Breast epithelium (tissue), 4 donors: ENCODE measurements at places on chromosomes 4 and X. TPM values are rescaled to one million over a fixed set of nuclear protein-coding genes. Genes with fewer than 3 reads are reported as not detected.
A peak's percentile ranks its signal among the peaks of the same experiment; 100 is the strongest.

DNA sequence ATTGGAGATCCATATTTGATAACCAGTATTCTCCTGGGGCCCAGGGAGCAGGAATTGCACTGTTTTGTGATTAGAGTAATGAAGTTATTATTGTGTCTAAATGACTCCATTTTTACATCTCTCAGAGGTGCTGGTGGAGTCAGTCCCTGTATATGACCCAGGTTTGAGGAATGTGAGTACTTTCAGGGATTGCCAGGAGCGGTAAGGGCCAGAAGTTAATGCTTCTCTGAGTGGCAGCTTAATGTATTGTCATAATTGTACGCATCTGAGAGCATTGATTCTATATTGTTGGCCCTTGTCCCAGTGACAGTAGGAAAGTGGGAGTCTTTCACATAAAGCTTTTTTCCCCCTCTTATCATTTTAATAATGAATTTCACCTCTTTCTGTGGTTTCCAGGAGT, 146.2 kb downstream of the GATB start:
- DNase-seq = no peak

GRCh38 chr4:83109480-83110222, 4.9 kb downstream of the PLAC8 start:
- no peak for DNase-seq

- DNase-seq = no peak
Observed at GRCh38 chr4:67327245-67328017, 217.9 kb downstream of the CENPC start.

DNA sequence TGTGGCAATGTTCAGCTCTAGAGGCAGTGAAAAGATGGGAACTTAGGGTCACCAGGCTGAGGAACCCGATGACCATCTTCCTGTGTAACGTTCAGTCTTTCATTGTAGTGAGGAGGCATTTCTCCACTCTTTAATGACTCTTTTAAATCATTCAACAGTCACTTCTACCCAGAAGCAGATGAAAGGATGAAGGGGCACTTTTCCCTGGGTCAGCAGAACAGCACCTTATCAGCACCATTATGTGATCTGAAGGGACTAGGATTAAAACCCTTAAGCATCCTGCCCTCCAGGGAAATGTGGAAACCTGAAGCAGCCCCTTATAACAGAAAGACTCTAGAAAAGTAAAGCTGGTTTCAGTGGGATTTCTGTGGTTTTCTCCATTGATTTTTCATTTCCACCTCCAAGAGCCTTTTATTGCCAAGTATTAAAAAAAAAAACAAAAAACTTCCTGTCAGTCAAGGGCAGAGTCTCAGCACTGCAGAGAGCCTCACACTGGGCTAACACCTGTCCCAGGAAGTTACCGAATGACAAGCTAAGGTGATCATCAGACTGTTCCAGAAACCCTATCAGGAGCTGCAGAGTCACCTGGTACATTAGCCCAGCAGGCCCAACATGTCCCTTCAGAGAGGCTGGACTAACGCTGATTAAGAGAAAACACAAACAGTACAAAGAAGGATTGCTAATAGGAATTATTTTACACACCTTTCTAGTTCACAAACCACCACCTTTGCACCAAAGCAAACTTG, 185.9 kb downstream of the SHROOM3 start:
- no peak for DNase-seq

DNA sequence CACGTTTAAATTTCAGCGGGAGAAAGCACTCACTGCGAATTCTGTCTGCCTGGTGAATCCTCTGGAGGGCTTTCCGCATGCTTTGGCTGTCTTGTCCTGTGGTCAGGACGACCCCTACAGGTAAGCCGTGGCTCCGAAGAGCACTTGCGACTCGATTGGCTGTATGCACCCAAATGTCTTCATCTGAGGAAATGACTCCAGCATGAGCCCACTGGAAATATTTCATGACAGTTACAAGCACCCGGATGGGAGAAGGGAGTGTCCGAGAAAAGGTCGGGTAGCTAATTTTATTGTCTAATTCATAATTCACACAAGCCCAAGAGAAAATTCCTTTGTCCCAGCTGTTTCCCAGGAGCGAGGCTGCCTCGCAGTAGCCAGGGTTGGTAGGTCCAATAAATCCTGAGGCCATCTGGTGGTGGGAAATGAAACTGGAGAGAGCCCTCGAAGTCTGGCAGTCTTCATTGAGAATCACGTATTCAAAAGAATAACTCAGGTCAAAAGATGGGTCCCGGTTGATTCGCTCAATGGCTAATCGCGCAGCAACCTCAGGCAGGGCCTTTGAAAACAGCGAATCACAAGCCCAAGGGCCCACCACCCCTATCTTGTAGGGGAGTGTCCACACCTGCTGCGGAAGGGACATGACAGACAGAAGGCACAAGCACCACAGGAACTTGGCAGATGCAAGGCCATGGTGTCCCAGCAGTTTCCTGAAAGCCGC, 6.6 kb downstream of the GUCY2F start:
- DNase-seq = peak; percentile 17

- no peak for DNase-seq
Observed at GRCh38 chr4:188403272-188403671, 264.0 kb downstream of the TRIML1 start.

- no peak for DNase-seq
Observed at GRCh38 chrX:27966492-27966891, 14.8 kb downstream of the DCAF8L1 start.

DNA sequence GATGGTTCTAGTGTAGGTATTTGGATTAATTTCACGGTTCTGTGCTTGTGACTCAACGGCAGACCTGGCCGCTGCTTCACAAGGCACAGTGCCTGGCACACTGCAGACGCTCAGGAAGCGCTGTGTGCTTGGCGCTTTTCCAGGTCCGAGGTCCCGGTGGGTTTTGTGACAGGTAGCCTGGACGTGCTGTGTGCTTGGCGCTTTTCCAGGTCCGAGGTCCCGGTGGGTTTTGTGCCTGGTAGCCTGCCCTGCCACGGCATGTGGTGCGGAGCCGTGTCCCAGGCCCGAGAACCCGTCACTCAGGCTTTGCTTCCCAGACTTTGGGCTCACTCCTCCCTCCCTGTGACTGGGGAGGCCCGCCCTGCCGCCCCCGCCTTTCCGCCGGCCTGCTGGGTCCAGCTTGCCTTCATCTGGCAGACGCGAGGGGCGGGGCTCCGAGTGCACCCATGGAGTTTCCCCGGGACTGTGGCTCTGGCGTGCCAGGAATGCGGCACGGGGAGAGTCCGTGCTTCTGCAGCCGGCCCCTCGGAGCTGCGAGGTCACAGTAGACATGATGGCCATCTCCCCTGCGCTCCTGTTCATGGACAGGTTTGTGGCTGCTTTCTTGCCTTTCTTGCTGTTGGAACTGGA, 44.2 kb downstream of the TBC1D14 start:
- peak; percentile 80 for DNase-seq

- no peak for DNase-seq
Observed at GRCh38 chr4:181046809-181047208, 1196.4 kb upstream of the TENM3 start.

GRCh38 chr4:158814636-158815330, 46.0 kb downstream of the FNIP2 start:
- DNase-seq = no peak

GRCh38 chr4:180081072-180081471, 2162.1 kb upstream of the TENM3 start:
- no peak for DNase-seq

- no peak for DNase-seq
Observed at GRCh38 chr4:171846232-171846631, 33.0 kb downstream of the GALNTL6 start.

GRCh38 chr4:80471756-80472155, 136.2 kb downstream of the CFAP299 start:
- peak; percentile 60 for DNase-seq

- no peak for DNase-seq
Observed at GRCh38 chr4:14906805-14907204, 95.5 kb upstream of the CPEB2 start.

GRCh38 chrX:10474913-10475568, 145.3 kb downstream of the MID1 start:
- DNase-seq = no peak

DNA sequence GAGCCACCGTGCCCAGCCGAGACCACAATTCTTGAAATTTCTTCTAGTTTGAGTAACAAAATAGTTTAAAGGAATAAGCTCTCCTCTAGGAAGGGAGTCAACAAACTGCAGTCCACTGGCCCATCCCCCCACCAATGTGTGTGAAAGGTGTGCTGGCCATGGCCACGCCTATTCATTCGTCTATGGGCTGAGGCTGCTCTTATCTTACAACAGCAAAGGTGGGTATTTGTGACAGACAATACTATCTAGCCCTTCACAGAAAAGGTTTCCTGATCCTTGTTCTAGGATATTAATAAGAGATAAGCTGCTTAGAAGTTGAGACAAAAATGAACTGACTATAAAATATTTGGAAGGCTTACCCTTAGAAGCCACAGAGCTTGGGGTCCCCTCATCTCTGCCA, 41.2 kb downstream of the BEND2 start:
- no peak for DNase-seq

DNA sequence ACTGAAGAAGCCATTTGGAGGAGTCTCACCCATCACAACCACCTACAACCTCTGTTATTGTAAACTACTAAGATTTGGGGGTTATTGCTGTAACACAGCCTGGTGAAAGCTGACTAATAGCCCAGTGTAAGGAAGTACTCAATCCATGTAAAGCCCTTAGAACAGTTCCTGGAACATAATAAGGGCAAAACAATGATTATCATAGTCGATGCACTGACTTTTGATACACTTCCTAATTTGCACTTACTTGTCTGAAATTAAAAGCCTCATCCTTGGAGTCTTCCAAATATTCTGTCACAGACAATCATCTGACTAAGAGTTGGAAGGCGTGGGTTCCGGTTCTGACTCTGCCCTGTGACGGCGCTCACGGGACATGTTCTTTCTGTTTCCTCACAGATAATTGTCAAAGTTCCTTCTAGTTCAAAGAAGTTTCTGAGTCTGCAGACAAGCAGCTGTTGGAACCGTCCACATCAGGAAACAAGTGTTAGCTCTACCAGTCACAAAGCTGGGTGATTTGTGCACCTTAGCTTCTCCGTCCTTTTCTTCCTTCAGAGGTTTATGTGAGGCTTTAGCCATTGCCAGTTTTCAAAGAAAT, 33.4 kb upstream of the RASGEF1B start:
- DNase-seq = peak; percentile 50

GRCh38 chr4:158609116-158609515, 62.6 kb downstream of the C4orf46 start:
- no peak for DNase-seq

DNA sequence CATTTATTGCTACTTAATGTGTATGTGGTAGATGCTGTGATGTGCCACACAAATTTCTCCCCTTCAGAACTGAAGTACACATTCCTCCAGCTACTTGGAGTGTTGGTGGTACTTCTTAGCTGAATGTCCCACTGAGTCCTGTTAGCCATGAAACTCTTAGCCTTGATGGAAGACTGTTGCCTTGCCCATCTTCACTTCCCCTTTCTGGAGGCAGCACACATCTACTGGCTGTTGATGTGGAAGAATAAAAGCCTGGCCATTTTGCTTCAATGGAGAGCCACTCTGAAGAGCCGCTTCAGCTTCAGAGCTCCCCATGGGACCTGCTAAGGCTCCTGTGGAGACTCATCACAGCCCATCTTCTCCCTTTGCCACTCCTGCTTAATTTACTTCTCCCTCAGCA, 157.7 kb upstream of the PITX2 start:
- DNase-seq = no peak

- no peak for DNase-seq
Observed at GRCh38 chr4:107562316-107562715, 157.7 kb downstream of the PAPSS1 start.

DNA sequence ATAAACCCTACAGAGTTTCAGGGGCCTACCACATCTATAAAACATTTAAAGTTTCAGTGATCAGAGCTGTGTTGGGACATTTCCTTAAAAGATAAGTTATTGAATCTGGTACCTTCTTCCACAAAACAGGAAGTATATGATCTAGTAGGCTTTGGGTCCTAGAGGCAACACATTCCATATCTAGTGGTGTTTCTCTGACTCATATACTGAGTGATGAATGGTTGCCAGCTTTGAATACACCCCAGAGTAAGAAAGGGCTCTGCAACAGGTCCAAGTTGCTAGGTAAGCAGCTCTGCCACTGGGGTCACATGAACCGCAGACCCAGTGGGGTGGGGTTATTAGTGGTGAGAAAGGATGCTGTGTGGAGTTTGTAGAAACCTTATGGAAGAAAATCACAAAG, 32.4 kb upstream of the BLTP1 start:
- no peak for DNase-seq

GRCh38 chr4:185134307-185134869, 8.7 kb upstream of the SLC25A4 start:
- DNase-seq = no peak

GPR82 gene
- 0.16 TPM for total RNA-seq

TLR6 gene
- total RNA-seq = 5.3 TPM

SPANXN5 gene
- not detected for total RNA-seq

KCND1 gene
- total RNA-seq = 0.96 TPM

CSN1S1 gene
- 2.9 TPM for total RNA-seq

TFDP3 gene
- not detected for total RNA-seq

TNMD gene
- 16.6 TPM for total RNA-seq

EGFL6 gene
- total RNA-seq = 0.98 TPM

GAGE12E gene
- total RNA-seq = not detected

LGI2 gene
- total RNA-seq = 1.2 TPM

PRRG3 gene
- 2.3 TPM for total RNA-seq

C1QTNF7 gene
- total RNA-seq = 14.9 TPM

PNMA5 gene
- not detected for total RNA-seq
